ENCODE measurements at places on chromosomes 4 and X. TPM values are rescaled to one million over a fixed set of nuclear protein-coding genes. Genes with fewer than 3 reads are reported as not detected.
A peak's percentile ranks its signal among the peaks of the same experiment; 100 is the strongest.

Gene SMIM43
- polyA plus RNA-seq, result 2.4 TPM

Gene FANCB
- 2.0 TPM for polyA plus RNA-seq

Gene SPANXC
- polyA plus RNA-seq, result not detected

Gene ARHGAP24
- 48.9 TPM for polyA plus RNA-seq

Gene DCAF8L2
- polyA plus RNA-seq, result not detected

Gene MAGEA8
- polyA plus RNA-seq, result 0.15 TPM

Gene ADAMTS3
- polyA plus RNA-seq, result 6.9 TPM

DNA sequence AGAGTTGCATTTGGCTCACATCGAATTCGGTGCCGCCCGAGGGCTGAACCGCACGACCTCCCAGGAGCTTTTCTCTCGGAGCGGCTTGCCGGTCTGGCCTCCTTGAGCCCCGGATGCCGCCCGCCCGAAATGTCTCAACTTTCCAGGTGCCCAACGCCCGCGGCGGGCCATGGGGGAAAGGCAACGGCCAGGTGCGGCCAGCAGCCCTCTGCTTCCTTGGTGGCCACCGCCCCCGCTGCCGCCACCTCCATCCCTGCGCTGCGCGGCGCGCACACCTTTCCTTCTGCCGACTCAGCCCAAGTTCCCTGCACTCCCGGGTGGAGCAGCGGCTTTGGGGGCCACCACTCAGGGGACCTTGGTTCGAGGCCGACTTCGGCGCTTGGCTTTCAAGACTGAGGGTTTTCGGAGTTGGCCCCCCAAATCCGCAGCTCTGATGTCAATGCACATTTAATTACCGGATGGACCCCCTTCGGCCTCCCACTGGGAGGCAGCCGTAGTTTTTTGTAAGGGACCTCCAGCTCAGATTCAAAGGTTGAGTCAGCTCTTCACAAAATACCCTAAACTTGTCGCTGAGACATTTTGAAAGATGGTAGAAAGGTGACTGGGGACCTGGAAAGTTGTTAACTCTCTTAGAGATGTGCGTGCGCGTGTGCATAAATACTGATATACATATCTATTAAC, 1.1 kb downstream of the AFF2 start:
- DNase-seq, result no peak

- DNase-seq, result no peak
These were observed 38.1 kb upstream of the CLDN24 start for GRCh38 chr4:183360161-183360919.

DNA sequence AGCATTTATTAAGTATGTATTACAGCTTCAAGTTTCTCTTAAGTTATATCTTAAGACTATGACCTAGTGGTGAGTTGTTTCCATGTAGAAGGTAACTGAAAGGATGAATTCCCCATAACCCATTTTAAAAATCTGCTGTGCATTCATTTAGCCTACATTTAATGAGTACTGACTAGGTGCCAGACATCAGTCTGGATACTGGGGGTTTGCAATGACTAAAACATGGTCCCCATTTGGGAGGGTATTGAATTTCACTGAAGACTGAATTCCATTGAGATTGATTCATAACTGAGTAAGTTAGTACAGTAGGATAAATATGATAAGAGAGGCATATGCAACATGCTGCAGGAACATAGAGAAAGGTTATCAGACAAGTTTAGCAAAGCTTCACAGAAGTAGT, 241.5 kb downstream of the FRAS1 start:
- no peak for DNase-seq

DNA sequence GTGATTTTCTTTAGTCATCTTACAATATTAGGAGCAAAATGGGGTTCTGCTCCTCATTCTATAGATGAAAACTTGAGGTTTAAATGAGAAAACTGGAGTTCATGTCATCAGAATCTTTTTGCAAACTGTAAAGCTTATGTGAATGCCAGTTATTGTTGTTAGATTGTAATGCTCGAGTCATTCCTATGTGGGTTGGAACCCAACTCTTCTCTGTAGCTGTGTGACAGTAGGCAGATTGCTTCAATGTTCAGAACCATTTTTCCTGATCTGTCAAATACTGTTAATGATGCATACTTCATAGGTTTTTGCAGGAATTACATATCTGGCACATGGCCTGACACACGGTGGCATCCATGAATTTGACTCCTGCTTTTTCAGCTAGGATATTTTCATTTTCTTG, 178.9 kb downstream of the RAPGEF2 start:
- no peak for DNase-seq

- DNase-seq, result no peak
These were observed 26.7 kb downstream of the PJA1 start for GRCh38 chrX:69138512-69138911.

GRCh38 chr4:110343534-110343933, 132.4 kb upstream of the ENPEP start:
- no peak for DNase-seq

DNA sequence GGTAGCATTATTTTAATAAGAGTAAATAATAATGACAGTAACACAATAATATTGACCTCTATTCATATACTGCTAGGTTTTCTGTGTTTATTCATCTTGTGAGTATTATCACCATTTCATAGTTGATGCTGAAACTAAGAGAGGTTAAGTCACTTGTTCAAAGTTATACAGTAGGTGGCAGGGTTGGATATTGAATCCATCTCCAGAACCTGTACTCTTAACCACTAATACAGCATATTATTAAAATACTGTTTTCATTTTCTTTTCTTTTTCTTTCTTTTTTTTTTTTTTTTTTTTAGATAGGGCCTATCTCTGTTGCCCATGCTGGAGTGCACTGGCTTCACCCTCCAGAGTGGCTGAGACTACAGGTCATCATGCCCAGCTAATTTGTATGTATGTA, 7.1 kb upstream of the ELF2 start:
- DNase-seq, result peak; percentile 56

GRCh38 chrX:139202742-139203420, 327.7 kb upstream of the F9 start:
- no peak for DNase-seq

DNA sequence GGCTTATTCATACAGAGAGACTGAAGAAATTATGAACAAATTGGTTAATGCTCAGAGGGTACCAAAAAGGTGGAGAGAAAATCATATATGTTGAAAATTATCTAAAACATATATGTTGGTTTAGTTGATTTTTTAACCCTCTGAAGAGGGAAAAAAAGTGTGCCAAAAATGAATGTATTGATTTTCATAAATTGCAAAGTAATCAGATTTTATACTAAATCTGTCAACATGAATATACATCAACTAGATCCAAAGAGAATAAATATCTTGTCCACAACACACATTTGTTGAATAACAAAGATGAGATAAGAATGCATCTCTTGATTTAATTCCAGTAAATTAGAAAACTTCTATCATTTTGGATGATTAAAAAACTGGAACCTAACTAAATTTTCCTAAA, 125.3 kb upstream of the TACR3 start:
- no peak for DNase-seq

GRCh38 chr4:75653845-75654503, 19.2 kb downstream of the G3BP2 start:
- DNase-seq, result no peak

- peak; percentile 74 for DNase-seq
These were observed 295.4 kb downstream of the RAPGEF2 start for GRCh38 chr4:159398236-159398638.

DNA sequence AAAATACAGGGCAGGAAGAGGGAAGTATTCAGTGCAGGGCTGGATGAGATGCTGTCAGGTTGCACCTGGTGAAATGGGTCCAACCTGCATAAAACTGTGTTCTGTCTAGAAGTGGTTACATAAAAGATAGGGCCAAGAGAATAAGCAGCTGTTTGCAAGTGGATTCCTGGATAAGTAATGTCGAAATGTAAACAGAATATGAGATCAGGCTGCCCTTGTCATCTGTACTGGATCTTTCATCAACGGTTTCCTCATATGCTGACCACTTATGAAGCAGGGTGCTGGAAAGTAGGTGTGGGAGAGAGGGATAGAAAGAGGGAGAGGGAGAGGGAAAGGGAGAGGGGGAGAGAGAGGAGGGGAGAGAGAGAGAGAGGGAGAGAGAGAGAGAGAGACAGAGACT, 349.8 kb upstream of the CPEB2 start:
- no peak for DNase-seq

GRCh38 chr4:136337216-136337615, 1195.1 kb downstream of the PCDH18 start:
- DNase-seq, result no peak

- no peak for DNase-seq
These were observed 29.7 kb downstream of the FAM53A start for GRCh38 chr4:1654216-1654955.

DNA sequence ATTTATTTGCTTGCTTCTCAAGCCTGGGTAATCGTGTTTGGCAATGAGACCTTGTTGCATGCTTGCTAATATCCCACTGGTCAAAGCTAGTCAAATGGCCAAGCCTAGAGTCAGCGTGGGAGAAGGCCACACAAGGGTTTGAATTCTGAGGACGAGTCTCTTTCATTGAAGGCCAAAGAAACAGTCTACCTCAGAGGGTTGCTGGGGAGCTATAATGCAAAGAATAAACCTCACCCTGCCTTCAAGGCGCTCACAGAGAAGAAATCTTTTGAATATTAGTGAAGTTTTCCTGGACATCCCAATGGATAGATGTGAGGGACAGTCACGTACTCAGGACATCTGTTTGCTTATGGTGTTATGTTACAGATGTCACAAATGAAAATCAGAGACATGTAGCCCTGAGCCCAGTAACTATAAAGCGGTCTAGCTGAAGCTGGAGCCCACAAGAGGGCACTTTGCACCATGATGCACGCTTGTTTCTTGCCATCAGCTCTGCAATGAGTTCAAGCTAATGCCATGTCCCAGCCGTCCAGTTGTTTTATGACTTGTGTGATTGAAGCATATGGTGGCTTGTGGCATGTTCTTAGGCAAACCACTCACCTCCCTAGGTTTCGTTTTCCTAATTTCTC, 1.1 kb upstream of the TLR3 start:
- DNase-seq, result peak; percentile 76

GRCh38 chr4:21554066-21554465, 394.5 kb downstream of the KCNIP4 start:
- DNase-seq, result no peak

GRCh38 chrX:115902995-115903394, 267.5 kb upstream of the AGTR2 start:
- DNase-seq, result no peak

DNA sequence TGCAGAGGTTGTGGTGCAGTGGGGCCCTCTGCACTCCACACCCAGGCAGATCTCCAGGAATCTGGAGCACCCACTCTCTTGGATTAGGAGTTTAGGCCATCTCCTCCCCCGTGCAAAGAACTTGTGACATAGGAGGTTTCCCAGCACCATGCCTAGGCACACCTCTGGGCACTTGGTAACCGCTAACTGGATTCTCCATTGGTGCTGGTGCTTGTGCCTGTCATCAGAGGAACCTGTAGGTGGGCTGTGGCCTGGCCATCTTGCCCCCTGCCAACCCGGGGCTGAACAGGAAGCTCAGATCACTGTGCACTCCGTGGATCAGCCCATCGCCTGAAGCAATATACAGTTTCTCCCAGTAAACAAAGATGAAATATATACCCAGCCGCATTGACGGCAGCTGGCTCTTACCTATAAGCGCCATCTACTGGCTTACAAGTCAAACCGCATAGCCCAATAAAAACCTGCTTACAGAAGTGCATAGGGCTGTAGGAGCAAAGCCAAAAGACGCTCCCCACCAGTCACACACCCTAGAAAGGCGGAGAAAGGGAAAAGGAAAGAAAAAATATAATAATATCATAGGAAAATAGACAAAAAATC, 19.1 kb upstream of the TEX13B start:
- peak; percentile 7 for DNase-seq

DNA sequence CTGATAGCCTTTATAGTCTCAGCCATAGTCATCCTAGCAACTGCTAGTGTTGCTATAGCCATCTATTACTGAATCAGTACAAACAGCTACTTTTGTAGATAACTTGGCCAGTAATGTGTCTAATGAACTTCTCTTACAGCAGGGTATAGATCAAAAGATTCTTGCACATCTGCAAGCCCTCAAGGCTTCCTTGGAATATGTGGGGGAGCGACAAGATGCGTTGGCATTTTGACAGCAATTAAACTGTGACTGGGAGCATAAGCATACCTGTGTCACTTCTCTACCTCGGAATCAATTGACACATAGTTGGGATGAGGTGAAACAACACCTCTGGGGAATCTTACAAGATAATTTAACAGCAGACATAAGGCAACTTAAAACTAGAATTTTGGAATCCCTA, 87.6 kb downstream of the TMEM144 start:
- no peak for DNase-seq

GRCh38 chr4:173477016-173477415, 53.0 kb downstream of the HAND2 start:
- no peak for DNase-seq

- no peak for DNase-seq
These were observed 57.8 kb downstream of the PPP1R2C start for GRCh38 chrX:42720209-42720608.

DNA sequence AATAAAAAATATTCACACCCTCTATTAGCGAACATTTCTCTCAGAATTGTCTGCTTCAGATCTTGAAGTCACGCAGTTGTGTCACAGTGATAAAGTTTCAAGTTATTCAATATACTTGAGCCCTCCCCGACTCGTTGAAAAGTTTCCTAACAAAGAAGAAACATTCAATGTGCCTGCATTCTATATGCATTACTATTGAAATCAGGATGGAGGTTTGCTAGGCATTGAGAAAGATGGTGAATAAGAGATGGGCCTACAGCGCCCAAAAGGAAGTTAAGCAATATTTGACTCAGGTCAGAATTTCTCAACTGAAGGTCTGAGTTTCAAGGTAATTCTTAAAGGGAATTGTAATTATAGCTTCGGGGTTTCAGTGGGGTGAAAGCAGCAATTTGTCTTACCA, 6.1 kb downstream of the TCEANC start:
- DNase-seq, result no peak

GRCh38 chr4:83606898-83607297, 71.0 kb downstream of the GPAT3 start:
- DNase-seq, result no peak

DNA sequence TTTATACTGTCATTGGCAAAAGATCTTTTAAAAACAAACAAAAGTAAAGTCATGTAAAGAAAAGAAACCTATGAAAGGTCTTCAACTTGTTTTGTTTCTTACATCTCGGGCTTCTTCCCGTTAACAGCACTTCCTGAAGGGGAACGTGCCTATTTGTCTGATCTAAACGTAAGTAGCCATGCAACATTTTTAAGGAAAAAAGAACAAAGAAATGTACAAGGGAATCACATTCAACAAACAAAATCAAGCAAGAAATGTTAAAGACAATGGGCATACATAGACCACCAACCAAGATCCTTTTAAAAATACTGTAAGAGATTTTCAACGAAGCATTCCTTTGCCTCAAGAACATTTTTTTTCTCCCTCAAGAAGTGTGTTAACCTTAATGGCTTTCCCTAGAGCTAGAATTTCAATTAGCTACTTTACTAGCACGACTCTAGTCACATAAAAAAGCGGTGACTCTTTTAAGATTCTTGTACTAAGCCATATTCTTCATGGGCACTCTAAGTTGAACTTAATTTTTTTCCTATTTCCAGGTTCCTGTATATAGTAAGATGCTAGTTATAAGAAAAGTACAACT, 112.0 kb upstream of the TTC29 start:
- peak; percentile 63 for DNase-seq

Data from muscle of leg (tissue), 16 donors.